ENCODE measurements at places on chromosomes 1 and 21.

DNA sequence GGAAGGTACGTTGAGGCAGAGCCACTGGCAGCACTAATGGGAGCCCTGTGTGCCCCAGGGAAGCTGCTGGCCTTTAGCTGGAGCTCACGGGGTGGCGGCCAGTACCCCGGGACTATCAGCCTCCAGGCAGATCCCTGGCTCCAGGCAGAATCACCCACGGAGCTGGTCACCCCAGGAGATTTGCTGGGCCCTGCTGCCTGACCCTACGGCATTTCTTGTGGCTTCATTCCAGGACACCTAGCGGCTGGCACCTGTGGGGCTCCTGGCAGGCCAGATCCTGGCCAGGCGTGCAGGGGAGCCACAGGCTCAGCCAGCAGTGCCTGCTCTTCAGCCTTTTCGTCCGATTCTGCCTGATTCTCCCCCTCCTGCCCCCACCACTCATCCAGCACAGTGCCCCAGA, 7.1 kb downstream of the PADI1 start:
- no peak for DNase-seq

DNA sequence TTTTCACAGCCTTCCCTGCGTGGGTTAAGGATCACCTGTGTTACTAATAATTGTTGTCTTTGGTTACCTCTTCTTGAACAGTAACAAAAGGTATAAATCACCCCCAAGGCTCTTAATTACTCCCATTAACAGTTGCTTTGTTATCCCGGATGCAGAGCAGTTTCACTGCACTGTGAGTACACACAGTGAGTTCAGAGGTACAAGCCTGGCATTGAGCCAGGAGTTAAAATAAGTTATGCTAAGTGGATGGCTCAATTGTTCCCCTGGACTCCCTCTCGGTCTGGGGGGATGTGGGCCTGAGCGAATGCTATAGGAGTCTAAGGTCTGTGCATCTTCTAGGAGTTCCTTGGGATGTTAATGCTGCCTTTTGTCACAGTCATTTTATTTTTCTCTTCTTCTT, 258.3 kb downstream of the ATG4C start:
- DNase-seq = no peak

DNA sequence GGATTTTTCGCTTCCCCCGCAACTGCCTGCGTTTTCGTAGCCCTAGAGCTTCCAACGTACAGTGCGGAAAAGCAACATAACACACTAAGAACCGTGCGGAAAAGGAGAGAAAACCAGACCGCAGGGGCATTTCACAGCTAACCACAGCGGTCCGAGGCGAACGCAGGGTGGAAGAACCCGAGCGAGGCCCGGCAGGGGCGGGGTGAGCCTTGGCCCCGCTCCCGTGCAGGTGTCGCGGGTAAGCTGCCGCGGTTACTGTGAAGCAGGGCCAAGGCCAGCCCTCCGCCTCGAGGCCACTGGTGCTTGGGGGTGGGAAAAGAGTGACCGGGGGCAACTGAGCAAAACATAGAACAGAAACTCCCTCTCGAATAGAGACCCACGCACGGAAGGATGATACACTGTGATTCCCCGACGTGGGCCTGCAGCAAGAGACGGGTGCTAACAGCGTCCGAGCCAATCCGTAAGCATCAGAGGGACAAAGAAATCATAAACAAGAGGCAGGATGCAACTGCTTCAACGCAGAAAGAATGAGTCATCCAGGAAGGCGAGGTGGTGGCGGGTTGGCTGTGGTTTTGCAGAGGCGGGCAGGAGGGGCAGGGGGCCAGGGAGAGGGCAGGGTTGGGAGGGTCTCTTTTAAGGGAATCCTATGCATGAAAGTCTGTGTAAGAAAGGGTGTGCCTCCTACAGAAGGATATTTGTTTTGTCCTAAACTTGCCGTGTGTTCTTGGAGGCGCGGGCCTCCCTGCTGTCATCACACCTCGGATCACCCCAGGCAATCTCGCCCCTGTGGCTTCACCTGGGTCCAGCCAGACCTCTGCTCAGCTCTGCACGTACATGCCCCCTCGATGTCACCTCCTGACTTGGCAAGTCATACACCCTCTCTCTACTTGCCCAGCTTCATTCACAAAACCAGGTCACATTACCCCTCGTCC, 7.3 kb downstream of the GNG4 start:
- peak; percentile 22 for DNase-seq

GRCh38 chr1:37862330-37862729, 2.9 kb upstream of the MTF1 start:
- DNase-seq = no peak

- peak; percentile 23 for DNase-seq
Observed at GRCh38 chr1:203167026-203167912, 8.4 kb downstream of the MYBPH start.

DNA sequence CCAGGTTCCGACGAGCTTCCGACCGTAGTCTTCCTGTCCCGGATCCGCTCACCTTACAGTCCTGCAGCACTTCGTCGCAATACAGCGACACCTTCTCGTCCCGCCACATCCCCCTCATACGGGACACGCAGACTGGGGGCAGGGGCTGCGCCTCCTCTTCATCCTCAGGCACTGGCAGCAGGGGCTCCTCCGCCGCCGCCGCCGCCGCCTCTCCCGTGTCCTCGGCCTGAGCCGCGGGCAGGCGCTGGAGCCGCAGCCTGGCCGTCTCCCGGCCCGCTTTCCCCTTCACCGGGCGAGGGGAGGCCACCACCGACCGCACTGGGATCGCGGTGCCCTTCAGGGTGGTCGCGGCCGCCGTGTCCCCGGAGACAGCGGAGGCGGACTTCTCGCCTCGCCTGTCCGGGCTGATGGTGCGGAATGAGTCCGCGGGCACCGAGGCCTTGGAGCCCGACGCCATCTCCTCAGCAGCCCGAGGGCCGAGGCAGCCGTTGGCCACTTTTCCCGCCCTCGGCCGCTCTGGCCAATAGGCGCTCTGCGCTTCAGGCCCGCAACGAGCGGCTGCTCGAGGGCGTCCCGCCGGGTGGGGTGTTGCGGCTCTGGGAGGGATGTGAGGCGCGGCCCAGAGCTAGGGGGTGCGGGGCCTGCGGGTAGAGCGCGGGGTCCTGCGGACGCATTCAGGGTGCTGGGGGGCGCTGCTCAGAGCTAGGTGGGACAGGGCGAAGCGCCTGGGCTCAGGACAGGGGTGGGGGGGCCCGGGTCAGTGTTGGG, at the start of gene SHCBP1L:
TSS of gene SHCBP1L (minus strand) at position 490 of the 768 bp plus-strand sequence. CDS start at position 457, 33 bp downstream.
- DNase-seq = peak; percentile 30

- DNase-seq = no peak
Observed at GRCh38 chr1:87786861-87787545, 458.3 kb downstream of the LMO4 start.

GRCh38 chr1:208349694-208350330, 105.6 kb upstream of the PLXNA2 start:
- no peak for DNase-seq

- peak; percentile 61 for DNase-seq
Observed at GRCh38 chr1:184513966-184514365, 127.1 kb downstream of the C1orf21 start.

- no peak for DNase-seq
Observed at GRCh38 chr1:61486783-61487536, 238.0 kb downstream of the TM2D1 start.

GRCh38 chr21:16201718-16202117, 471.9 kb downstream of the USP25 start:
- DNase-seq = no peak

DNA sequence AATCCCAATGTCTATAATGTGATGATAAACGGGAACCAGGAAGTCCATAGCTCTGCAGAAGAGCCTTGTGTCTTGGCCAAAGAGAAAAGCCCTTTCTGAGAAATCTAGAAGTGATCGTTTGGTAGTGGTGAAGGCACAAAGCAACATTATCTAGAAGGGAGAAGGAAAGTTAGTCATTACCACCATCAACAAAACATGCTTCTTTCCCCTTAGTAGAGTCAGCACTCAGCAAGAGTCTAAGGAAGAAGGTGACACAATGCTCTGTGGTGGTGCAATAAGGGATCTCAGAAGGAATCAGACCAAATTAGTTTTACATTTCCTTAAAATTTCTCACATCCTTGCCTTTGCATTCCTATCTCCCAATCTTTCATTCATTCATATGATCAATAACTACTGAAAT, 134.4 kb upstream of the PRDX6 start:
- DNase-seq = no peak

- DNase-seq = peak; percentile 44
Observed at GRCh38 chr1:209208648-209209047, 374.9 kb upstream of the CAMK1G start.

- DNase-seq = no peak
Observed at GRCh38 chr1:21613072-21613867, 55.9 kb downstream of the RAP1GAP start.

DNA sequence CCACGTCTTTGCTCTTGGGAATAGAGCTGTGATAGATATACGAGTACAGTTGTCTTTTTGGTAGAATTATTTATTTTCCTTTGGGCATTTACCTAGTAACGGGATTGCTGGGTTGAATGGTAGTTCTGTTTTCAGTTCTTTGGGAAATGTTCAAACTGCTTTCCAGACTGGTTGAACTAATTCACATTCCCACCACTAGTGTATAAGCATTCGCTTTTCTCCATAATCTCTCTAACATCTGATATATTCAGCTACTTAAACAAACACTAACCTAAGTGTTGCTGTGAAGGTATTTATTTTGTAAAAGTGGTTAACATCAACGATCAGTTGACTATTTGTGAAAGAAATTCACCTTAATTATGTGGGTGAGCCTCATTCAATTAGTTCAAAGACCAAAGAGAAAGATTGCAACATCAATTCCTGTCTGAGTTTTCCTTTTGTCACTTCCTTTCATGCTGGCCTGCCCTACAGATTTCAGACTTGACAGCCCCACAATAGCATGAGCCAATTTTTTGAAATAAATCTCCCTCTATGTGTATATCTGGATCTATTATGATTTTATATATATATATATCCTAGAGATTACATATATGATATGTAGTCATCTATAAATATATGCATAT, 26.7 kb upstream of the DUSP10 start:
- DNase-seq = no peak

DNA sequence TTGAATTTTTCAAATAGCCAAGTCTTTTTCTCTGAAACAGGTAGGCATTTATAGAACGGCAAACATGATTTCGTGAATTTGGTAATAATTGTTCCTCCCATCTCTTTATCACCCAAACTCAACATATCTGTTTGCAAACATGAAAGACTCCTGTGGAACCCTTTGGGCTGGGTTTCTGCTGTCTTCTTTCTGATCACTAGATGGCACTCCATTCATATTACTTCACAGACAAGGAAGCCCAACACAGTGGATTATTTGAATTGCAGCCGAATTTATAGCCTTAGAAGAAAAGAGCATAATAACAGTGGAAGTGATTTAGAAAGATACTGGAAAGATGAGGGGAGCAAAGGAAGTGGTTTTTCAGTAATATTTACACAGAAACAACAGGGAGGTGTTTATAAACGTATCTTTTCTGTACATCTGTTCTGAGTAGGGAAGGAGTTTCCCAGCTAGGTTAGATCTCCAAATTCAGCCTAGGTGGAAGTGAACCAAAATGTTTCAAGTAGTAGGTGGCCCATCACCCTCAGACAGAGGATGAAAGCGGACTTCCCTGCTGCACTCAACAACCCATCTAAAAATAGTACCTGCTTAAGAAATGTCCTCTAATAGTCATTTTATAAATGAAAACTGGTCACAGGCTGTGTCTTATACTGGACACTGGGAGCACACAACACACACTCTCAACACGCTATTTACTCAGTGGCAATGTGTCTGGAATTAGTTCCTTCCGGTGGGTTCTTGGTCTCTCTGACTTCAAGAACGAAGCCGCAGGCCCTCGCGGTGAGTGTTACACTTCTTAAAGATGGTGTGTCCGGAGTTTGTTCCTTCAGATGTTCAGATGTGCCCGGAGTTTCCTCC, 67.6 kb downstream of the MAP3K21 start:
- DNase-seq = peak; percentile 44

GRCh38 chr21:28338701-28339305, 653.9 kb downstream of the LTN1 start:
- no peak for DNase-seq

DNA sequence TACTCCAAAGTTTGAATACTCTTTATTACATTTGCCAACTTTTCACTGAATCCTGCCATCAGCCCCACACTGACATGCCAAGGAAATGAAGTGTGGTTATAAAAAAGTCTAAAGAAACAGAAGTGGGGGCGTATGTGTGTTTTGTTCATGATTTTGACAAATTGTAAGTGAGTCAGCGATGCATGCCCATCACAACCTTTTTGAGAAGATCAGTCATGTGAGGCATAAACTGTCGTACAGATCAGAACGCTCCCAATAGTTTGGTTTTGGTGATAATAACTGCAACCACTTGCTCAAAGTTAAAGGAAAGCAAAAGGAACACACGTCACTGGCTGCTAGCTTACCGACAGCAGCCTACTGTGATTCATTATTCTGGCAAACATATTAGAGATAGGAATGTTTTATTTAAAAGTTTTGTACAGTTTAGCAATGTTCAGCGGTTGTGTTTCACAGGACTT, 95.6 kb downstream of the RGS2 start:
- DNase-seq = peak; percentile 84

DNA sequence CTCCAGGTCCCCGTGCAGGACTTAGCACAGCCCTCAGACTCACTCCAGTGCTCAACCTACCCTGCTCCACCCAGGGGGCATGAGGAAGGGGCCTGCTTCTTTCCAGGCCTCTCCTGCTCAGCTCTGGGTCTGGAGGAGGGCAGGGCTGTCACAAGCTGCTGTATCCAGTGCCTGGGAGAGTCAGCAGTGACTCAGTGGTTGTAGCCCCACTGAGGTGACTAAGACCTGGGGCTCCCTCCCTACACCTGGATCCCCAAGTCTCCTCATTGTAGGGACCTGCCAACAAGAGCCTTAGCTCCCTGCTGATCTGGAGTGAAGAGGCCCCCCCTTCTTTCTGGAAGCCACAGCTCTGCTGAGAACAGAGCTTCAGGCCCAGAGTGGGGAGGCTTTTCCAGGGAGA, 36.1 kb upstream of the FAM131C start:
- DNase-seq = no peak

DNA sequence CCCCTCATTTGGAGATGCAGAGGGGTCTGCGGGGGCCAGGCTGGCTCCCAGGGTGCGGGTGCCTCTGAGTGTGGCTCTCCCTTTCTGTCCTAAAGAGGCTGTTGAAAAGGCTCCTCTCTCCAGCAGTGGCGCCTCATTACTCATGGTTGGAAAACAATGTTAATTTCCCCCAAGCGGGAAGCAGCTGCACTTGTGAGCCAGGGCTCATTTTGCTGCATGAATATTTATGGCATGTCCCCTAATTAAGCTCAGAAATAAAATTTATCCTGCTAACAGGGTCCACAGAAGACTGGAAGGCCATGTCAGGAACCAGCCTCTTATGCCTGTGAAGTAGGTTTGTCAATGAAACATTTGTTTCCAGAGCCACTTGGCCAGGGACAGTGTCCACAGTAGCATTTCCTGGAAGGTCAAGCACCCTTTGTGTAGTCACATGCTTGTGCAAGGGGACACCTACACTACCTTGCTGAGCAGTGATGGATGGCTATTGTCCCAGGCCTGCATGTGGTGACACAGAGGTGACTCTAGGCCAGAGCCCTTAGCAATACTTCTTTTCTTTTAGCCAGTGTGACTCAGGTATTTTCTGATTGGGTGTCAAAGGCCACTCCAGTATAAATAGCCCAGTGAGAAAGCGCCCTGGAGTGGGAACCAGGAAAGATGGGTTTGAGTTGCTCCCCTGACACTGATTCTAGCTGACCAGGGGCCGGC, 259.0 kb downstream of the FOXD2 start:
- no peak for DNase-seq

Measured in fibroblast of skin of right biceps (primary cell).